T-helper 2 cell (primary cell): ENCODE measurements at places on chromosomes 13 and 19.

DNA sequence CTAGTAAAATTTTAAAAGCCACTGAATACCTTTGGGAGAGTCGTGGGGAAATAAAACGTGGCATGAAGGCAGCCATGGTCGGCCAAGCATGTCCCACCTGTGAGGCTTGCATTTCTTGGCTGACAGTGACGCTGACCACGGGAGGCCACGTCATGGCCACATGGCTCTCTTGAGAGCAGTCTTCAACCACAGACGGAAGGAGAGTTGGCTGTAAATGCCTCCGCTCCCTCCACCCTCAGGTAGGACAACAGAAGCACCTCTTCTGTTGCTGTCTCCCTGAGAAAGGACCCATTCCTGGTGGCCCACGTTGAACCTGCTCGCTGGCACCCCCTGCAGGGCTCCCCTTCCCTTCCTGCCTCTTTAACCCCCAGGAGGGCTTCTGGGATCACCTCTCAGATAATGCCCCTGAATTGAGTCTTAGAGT lies 10.6 kb upstream of the LRRC25 start:
- no peak for DNase-seq

GRCh38 chr13:114042066-114042815 lies 68.4 kb upstream of the C13orf46 start:
- no peak for DNase-seq

DNA sequence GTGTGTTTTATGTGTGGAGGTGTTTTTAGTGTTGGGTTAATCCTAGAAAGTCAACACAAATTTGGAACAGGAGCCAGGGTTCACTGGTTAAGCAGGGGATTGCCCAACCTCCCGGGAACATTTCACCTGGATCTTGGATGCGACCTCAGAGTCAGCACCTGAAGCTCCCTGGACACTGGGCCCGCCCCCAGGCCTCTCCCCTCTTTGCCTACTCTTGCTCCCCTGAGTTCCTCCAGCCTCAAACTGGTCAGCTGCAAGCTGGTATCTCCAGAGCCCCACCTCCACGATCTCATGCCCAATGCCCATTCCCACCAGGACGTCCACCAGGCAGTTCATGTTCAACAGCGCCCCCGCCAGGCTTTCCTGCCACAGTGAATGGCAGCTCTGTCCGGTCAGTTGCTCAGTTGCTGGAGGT lies 9.7 kb downstream of the HSD17B14 start:
- no peak for DNase-seq

DNA sequence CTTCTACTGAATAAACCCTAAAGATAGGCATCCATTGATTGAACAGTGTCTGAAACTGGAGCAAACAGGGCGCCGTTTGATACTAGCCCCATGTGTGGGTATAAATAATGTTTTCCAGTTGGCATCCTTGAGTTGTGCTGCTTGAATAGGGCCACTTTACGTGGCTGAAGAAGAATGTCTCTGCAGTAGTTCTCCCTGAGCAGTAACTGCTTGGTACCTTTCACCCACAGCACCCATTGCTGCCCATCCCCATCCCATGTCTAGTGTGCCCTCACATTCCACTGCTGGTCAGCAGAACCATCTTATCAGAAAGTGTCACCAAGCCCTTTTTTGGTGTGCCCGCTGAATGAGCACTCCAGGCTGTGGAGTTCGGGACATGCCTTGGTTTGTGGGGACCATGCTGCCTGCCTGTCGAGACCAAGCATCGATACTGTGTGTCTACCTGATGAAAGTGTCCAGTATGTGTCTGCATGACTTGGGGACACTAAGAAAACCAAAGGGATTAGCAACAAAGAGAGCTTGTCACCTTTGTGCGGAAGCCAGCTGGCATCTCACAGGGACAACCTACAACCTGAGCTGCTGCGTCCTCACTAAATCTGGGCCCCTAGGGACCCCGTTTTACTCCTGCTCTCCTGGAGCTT lies 162.0 kb downstream of the TM9SF2 start:
- no peak for DNase-seq

DNA sequence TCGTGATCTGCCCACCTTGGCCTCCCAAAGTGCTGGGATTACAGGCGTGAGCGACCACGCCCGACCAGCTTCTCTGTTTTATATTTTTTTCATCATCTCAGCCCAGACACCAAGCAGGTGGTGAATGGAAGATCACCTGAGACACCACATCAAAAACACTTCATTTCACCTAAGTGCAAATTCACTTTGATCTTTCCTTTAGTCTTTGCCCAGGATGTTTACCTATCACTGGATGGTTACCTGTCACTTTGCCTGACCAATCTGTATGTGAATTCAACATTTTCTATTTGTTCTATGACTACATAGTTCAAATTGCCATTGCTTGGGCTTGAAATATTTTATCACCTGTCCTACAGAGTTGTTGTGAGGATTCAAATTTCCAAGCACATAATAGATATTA lies 65.7 kb downstream of the PAN3 start:
- DNase-seq: no peak

- DNase-seq: peak; percentile 45
Measured at GRCh38 chr19:39110263-39110967, 15.2 kb upstream of the PAK4 start.

DNA sequence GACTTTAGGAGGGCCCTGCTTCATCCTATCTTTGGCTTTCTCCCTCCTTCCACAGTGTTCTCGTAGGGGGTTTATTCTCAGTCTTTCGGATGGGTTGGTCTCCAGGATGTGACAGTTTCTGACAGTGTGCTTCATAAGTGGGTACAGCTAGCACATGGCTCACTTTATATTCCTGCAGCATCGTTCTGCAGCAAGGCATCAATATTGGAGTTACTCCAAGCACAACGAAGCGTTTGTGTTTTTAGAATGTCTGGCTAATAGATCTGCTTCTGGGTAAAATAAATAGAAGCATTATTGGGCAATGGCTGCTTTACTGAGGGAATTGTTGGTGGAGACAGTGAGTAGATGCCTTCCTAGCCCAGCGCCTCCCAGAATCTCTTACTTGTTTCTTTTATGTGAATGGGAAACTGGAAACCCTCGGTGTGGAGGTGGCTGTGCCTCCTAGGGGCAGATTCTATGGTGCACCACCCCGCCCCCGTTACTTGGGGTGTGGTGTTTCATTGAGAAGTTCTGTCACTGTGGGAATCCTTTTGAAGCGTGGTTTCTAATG lies 2.0 kb downstream of the FARP1 start:
- DNase-seq: no peak

DNA sequence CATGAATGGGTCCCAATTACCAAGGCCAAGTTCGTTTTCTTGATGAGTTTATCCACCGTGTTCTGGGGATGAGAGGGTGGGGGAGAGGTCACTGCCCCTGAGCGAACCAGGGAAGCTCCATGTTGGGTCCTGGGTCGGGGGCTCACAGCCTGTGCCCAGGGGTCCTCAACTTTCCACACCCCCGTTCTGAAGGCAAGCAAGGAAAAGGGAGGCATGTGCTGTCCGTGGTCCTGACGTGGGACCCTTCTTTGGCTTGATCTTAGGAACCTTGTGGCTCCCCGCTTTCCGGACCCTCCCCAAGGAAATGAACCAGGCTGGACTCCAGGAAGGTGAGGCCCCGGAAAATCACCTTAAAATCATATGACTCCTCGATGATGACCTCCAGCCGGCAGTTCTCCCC lies 18.2 kb upstream of the MEIS3 start:
- no peak for DNase-seq

DNA sequence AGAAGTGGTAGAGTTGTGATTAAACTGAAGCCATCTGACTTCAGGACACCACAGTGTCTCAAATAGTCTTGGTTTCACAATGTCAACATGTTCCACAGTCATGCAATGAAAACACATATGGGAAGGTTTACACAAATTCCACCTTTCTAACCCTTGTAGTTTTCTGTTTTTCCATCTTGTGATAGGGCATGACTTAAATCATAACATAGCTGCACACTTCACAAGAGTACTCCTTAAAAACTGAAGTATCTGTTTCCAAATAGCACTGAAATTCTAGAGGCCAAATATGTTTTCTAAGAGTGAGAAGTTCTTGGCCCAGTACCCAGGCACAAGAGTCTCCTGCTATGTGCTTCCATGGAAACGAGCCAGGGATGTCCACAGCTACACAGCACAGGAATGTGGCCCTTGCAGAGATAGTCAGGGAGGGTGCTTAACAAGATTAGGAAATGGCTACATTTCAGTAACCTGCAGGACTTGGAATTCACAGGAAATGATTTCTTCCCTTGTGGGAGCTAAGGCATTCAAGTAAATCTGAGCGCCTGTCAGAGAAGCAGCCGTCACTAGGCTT lies 269.1 kb downstream of the NDFIP2 start:
- DNase-seq: no peak

GRCh38 chr19:45499196-45500180 lies 1.2 kb downstream of the PPM1N start:
- no peak for DNase-seq

DNA sequence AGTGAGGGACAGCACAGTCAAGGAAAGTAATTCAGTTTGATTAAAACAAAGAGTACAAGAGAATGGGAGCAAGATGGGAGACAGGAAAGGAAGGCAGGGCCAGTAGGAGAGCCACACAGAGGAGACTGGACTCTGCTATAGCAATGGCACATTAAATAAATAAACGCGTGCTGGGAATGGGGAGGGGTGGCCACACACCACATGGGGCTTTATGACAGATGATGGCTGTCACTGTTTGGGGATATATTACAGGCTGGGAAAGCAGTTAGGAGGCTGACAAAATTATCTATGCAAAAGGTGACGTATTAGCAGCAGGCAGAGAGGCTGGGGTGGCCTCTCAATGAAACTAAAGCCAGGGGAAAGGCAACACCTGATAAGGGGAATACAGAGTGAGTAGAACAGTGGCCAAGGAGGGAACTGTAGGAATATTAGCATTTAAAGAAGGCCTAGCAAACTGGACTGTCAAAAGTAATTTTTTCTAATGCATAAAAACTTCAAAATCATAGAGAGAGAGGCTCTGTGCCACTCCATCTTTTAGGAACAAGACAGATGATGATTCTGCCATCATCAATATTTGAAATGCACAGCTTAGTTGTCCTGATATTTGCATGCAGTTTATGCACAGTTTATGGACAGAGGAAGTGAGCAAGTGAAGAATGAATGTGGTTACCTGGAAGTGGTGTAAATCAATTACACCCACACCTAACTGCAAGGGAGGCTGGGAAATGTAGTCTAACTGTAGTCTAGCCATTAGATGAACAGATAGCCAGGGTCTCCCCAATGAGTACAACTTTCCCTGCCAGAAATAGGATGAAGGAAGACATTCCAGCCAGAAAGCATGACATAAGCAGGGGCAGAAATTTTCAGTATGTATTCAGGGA lies 346.5 kb downstream of the FOXO1 start:
- DNase-seq: peak; percentile 29

GRCh38 chr13:114068656-114069318 lies 63.6 kb downstream of the RASA3 start:
- DNase-seq: no peak

DNA sequence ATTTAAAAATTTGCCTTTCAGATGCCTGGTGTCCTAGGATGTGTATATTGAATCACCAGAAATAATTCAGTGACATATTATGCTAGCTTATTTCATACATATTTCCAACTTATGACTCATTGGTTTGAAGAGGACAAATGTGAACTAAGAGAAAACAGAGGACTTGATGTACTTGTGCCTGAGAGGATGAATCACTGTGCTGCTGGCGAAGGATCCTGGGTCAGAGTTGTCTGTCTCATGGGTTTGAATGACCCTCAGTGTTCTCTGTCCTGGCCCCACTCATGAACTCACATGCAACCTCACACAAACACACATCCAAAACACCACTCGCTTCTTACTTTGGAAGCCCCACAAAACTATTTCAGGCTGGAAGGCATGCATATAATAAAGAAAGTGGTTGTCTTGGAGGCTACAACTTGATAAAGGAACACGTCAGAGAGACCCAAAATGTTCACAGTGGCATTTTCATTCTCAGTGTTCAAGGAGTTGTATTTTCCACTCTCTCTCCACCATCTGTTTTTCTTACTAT lies 129.0 kb upstream of the SPRY2 start:
- DNase-seq: no peak

DNA sequence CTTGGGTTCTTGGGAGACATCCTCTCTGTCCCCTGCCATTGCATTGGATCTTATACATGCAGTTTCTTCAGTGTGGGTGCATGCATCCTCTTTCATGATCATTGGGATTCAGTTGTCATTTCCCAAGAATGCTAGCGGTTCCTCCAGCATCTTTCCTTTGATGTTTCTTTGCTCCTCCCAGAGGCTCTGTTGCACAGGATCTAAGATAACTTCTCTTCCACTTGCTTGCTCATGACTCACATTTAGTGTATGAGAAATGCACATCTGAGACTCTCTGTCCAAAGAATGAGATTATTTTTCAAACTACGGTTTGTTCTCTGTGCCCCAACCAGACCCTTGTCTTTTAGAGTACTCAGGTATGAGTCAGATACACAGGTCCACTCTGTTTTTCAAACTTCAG lies 197.1 kb downstream of the NDFIP2 start:
- DNase-seq: no peak

DNA sequence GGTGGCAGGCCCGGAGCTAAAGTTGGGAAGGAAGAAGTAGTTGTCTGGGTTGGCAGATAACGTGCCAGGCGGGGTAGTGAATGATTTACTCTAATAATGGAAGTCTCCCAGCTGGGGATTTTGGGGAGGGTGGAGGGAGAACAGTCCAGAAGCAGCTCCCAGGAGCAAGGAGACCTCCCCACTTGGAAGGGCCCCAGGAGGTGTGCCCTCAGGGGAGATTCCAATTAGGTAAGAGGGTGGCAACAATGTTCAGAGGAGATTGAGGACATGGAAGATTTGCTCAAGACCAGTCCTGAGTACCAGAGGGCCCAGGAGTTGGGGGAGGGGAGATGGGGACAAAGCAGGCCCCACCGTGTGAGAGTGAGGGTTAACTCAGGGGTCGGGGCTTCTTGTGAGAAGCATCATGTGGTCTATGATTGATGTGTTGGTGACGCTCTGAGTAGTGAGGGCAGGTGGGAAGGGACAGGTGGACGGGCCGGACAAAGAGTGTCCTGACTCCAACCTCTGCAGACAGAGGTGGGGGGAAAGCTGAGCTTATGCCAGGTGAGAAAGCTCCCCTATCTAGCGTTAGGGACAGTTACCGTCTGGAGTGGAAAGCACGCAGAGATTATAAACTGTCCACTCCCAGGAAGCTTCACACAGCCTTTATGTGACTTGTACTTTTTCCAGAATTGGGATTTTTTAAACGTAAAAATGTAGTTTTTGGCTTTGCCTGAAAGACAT lies 3.5 kb downstream of the SPINT2 start:
- no peak for DNase-seq

DNA sequence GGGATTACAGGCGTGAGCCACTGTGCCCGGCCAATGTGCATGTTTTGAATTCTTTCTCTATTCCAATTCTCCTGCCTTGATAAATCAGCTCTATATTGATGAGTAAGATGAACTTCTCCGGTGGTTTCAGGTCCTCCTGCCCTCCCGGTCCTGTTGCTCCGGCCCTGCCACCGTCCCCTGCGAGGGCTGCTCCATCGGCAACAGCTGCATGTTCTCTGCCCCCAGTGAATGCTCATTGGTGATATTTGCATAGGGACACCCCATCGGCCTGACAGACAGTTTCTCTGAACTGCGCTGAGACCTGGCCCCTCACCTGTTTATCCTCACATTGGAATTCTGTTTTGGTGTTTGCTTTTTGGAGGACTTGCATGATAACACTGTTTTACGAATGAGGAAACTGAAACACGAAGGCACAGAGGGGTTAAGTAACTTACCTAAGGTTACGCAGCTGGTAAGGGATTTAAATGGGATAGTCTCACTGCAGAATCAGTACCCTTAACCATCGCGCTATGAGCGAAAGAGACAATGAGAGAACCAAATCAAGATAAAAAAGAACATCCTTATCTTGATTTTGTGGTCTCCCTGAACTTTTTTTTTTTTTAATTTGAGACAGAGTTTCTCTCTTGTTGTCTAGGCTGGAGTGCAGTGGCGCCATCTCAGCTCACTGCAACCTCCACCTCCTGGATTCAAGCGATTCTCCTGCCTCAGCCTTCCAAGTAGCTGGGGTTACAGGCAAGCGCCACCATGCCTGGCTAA lies 32.2 kb downstream of the ZNF557 start:
- no peak for DNase-seq
